Astrocyte of the spinal cord (primary cell): ENCODE measurements at places on chromosomes 3 and 15.

DNA sequence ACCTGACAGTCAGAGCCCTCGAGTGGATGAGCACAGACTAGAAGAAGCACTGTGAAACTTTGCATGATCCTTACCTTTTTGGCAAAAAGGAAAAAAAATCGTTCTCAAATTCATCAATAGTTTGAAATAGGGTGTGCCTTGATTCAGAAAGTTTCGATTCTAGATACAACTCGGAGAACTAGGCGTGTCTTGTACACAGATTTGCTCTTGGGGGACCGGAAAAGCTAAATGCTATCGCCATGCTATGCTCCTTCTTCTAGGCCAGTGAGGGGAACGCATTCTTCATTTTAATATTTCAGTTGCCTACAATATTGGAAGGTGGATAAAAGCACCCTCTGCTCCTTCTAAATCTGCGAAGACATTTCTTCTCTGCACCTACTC lies 25.0 kb downstream of the CD86 start:
- DNase-seq, result no peak

- no peak for DNase-seq
These were observed 35.6 kb upstream of the CD96 start for GRCh38 chr3:111506435-111506834.

GRCh38 chr15:72220687-72221086 lies 10.3 kb downstream of the PKM start:
- DNase-seq, result no peak

DNA sequence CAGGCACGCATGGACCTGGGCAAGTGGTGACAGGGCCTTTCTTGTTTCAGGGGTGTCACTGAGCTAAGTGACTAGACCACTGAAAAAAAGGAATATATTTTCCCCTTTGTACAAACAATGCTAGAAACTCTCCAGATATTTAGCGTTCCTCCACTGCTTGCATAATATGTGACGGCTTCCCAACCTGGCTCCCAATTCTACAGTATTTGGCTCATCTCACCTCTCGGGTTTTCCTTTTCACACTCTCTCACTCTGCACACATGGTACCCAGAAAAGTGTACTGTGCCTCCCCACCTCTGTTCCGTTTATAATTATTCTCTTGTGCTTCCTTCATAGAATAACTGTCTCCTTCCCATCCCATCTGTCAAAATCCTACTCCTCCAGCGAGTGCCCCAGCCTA lies 140.5 kb upstream of the KLHL25 start:
- no peak for DNase-seq

GRCh38 chr3:143952569-143953072 lies 19.0 kb upstream of the DIPK2A start:
- no peak for DNase-seq

DNA sequence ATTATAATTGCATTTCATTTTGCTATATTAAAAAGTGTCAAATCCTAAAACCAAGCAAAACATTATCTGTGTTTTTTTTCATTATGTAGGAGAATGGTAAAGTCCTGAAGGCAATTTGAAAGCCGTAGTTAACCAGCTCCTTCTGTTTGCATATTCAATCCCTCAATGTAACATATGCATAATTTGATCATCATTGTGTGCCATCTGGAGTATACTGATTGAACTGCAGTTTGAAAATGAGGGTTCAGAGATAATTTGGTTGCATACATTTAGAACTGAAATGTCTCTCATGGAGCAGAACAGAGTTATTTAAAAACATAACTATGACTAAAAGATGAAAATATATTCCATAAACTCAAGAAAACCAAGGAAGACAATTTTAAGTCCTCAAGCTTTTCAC lies 518.6 kb downstream of the GBE1 start:
- peak; percentile 21 for DNase-seq

DNA sequence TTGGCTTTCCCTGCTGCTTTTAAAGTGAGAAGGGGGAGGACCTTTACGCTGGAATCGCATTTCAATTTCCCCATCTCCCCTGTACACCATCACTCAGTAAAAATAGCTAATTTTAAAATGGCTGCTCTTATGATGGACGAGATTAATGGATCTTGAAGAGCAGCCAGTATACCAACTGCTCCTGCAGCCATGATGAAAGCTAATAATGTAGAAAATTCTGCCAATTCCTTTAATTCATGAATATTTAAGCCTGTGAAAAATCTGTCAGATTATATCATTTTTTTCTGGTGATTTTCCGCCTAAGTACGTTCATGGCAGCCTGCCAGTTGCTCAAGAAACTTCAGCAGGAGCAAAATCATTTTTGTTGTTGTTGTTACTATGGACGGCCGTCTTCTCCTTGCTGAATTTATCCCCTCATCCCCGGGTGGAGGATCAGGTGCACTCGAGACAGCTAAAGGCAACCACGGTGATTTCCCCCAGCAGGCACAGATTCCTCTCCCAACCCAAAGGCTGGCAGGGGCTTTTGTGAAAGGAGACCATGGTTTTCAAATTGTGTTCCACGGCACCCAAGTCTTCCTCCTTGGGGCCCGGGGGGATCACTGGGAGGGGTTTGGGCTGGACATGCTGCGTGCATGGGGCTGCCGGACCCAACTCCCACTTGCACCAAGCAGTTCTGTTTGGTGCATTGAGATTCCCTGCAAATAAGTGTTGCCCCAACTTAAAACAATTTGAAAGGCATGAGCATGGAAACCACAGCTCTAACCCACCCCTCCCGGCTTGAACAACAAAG lies 289.6 kb downstream of the UACA start:
- no peak for DNase-seq

GRCh38 chr15:66842710-66843441 lies 140.8 kb downstream of the SMAD6 start:
- DNase-seq, result peak; percentile 70

- DNase-seq, result no peak
These were observed 55.8 kb upstream of the PRR23E start for GRCh38 chr3:127137113-127137512.

- DNase-seq, result no peak
These were observed 128.1 kb upstream of the ARL6 start for GRCh38 chr3:97636465-97636864.

GRCh38 chr3:184592371-184593219 lies 31.0 kb downstream of the EPHB3 start:
- DNase-seq, result no peak

GRCh38 chr3:185308126-185308754 lies 54.4 kb upstream of the EHHADH start:
- DNase-seq, result peak; percentile 60

GRCh38 chr15:38189671-38190295 lies 62.9 kb upstream of the SPRED1 start:
- DNase-seq, result no peak

- DNase-seq, result no peak
These were observed 1.5 kb downstream of the CIB1 start for GRCh38 chr15:90232196-90232595.

- no peak for DNase-seq
These were observed 92.2 kb upstream of the ANKRD28 start for GRCh38 chr3:15889936-15890335.

- no peak for DNase-seq
These were observed 59.1 kb downstream of the ST6GAL1 start for GRCh38 chr3:186989429-186989828.

GRCh38 chr3:71035886-71036285 lies 547.6 kb downstream of the FOXP1 start:
- DNase-seq, result peak; percentile 22
